ENCODE measurements at places on chromosomes 4 and X.

GRCh38 chr4:146154057-146154456 is 21.5 kb upstream of the LSM6 start:
- H3K27ac ChIP-seq: no peak overlapping the region
- no peak for DNase-seq
- no peaks in the 10 kb centered on the region for H3K36me3 ChIP-seq

GRCh38 chrX:25925946-25926345 is 212.2 kb upstream of the MAGEB18 start:
- H3K36me3 ChIP-seq: no peaks in the 10 kb centered on the region
- H3K4me1 ChIP-seq: no peaks in the 10 kb centered on the region
- no peak overlapping the region for H3K27ac ChIP-seq
- no peak for DNase-seq
- H3K27me3 ChIP-seq: no peaks in the 10 kb centered on the region
- H3K4me3 ChIP-seq: no peak overlapping the region

DNA sequence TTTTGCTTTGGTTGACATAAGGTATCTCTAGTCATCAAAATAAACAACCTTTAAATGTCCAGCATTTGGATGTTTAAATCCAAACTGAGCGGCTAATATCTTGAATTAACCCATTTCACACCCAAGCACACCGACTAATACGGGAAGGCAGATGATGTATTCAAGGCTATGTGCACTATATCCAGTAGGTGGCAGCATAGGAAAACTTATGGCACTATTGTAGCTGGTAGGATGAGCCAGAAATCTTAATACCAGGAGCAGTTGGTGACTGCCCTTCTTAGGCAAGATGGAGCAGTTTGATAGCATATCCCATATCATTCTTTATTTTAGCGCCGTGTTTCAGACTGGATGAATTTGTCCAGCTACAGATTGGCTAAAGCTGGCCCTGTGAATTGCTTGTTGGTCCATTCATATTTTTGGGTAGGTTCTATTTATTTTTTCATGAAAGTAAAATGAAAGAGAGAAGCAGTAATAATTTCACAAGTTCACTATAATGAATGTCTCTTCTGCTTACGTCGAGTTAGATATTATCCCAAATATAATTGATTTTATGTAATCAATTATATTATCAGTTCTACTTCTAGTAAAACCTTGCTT is 24.4 kb downstream of the UCHL1 start:
- H3K4me3 ChIP-seq: no peak overlapping the region
- no peaks in the 10 kb centered on the region for H3K27me3 ChIP-seq
- no peak overlapping the region for H3K27ac ChIP-seq
- no peaks in the 10 kb centered on the region for H3K4me1 ChIP-seq

DNA sequence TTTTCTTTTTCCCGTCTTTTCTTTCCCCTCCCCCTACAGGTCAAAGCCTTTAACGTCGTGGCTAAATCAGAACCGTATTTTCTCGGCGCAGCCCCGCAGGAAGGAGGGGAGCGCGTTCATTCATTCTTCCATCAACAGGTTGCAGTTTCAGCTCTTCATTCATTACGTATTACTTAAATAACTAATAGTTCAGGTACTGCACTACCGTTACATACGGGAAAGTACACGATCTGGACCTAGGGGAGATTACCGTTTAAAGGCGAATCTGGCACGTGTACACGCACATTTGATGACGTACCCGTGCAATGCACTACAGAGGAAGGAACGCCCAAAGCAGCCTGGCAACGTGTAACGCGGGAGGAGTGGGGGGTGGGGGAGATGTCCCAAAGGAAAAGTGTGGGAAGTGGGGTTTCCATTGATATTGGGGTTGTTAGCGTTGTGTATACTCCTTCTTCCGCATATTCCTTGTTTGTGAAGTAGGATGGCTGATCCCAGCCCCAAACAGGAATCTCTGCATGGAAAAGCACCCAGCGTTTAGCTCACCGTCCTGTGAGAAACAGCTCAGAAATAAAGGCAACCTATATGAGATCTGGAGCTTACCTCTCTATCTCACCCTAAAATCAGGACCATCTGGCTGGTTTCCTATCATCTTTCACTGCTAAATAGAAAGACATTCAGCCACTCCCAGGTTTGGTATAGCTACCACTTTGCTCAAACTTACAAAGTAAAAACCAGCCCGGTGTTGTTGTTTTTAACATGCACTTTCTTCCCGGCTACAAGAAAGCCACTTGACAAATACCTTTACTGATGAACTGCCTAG is 585 bp upstream of the SEC24D start:
- peaks cover 5% of the 10 kb centered on the region for H3K4me1 ChIP-seq
- H3K36me3 ChIP-seq: no peaks in the 10 kb centered on the region
- H3K27me3 ChIP-seq: no peaks in the 10 kb centered on the region
- peak; percentile 70 for DNase-seq
- H3K27ac ChIP-seq: peak overlapping the region; percentile 98

DNA sequence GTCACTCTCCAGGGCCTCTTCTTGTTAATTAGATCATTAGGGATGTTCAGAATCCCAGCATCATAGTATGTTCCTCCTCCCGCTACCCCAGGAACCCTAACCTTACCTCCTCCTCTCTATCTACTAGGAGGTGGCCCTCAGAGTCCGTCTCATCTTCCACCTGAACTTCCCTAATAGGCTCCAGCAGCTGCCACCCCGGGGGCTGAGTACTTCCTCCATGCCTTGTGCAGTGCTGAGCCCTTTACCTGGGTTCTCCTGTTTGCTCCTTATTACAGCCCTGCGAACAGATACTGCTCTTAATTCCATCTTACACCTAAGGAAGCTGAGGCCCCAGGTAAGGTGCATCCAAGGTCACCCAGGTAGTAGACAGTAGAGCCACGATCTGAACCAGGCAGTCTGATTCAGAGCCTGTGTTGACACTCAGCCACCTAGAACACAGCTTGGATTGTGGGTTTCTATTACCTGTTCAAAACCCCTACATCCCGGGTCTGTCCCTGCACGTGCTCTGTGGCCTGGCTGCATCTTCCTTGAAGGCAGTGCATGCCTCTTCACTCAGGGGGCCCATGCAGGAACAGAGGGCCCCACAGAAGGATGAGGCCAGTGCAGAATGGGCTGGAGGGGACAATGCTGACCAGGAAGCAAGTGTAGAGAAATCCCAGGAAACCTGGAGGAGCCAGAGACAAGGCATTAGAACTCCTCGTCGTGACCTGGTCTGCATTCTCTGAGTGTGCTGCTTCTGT is 51.4 kb upstream of the MSANTD1 start:
- DNase-seq: no peak
- H3K27ac ChIP-seq: no peak overlapping the region
- peaks cover 11% of the 10 kb centered on the region for H3K4me1 ChIP-seq
- H3K27me3 ChIP-seq: no peaks in the 10 kb centered on the region
- no peaks in the 10 kb centered on the region for H3K36me3 ChIP-seq

GRCh38 chr4:39626261-39626660 is 12.4 kb downstream of the SMIM14 start:
- no peaks in the 10 kb centered on the region for H3K36me3 ChIP-seq
- H3K27ac ChIP-seq: no peak overlapping the region
- H3K4me1 ChIP-seq: peaks cover 22% of the 10 kb centered on the region
- DNase-seq: no peak
- no peaks in the 10 kb centered on the region for H3K27me3 ChIP-seq
- H3K4me3 ChIP-seq: no peak overlapping the region

- H3K4me3 ChIP-seq: no peak overlapping the region
- no peaks in the 10 kb centered on the region for H3K4me1 ChIP-seq
- H3K27ac ChIP-seq: no peak overlapping the region
- no peaks in the 10 kb centered on the region for H3K27me3 ChIP-seq
- no peak for DNase-seq
Measured at GRCh38 chrX:155949098-155949497, 48.4 kb upstream of the IL9R start.

DNA sequence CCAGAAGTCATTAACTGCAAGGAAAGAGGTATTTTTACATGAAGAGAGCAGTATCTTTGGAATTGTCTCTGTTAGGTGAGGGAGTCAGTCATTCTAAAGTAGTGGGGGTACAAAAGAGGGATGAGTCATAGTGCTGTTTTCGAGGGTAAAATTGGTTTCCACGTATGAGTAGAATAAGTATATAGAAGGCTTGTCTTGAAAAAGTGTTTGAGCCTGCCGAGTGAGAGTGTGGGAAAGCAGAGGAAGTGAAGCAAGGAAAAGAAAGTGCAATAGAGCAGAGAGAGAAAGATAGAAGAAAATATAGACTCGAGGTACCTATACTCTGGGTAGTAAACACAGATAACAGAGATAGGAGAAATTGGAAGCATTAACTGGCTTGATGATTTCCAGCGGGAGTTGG is 696.4 kb downstream of the DMD start:
- DNase-seq: no peak
- H3K4me1 ChIP-seq: no peaks in the 10 kb centered on the region
- no peak overlapping the region for H3K4me3 ChIP-seq
- H3K27ac ChIP-seq: no peak overlapping the region
- H3K36me3 ChIP-seq: no peaks in the 10 kb centered on the region
- no peaks in the 10 kb centered on the region for H3K27me3 ChIP-seq

- H3K4me3 ChIP-seq: no peak overlapping the region
- H3K27ac ChIP-seq: no peak overlapping the region
- H3K27me3 ChIP-seq: no peaks in the 10 kb centered on the region
- peaks cover 16% of the 10 kb centered on the region for H3K4me1 ChIP-seq
- DNase-seq: no peak
- H3K36me3 ChIP-seq: no peaks in the 10 kb centered on the region
Measured at GRCh38 chr4:23333946-23334878, 555.6 kb downstream of the PPARGC1A start.

DNA sequence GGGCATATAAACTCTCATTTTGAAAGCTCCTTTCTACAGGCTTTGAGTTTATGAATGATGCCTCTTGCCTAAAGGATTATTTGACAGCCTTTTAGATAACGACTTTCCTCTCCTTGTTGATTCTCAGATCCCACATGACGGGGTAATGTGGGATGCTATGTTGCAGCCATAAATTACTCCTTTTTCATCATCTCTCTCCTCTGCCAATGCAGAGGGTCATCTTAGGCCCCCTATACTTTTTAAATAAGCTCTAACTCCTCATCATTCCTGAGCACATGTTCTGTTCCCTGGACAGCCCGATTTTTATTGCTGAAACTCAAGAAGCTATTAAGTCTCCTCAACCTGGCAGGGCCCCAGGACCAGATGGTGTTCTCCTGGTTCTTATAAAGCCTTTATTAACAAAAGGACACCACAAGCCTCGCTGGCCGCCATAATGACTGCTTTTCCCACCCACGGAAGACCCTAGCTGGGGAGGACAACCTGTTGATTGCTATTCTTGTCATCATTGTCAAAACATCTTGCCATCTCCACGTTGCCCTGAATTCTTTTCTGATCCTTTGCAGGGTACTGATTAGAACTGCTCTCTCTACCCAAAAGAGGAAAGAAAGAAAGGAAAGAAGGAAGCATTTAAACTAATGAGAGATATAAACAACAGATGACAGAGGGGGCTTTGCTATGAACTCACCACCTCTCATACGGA is 150.7 kb downstream of the DHX15 start:
- no peaks in the 10 kb centered on the region for H3K36me3 ChIP-seq
- H3K4me1 ChIP-seq: no peaks in the 10 kb centered on the region
- no peak for DNase-seq
- no peaks in the 10 kb centered on the region for H3K27me3 ChIP-seq
- H3K27ac ChIP-seq: no peak overlapping the region
- H3K4me3 ChIP-seq: no peak overlapping the region

DNA sequence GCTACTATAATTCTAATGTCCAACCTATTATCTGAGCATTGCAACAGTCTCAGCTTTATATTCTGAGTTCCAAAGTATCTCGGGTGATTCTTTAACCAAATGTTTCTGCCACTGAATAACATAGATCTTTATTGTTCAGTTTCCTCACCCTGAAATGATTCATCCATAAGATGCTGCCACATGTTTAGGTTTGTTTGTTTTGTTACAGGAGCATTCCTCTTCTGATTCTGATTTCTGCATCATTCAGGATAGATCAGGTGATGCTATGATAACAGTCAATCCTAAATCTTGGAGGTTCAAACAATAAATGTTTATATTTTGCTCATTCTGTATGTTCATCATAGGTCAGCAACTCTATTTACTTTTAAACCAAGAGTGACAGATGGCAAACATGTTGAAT is 927.6 kb downstream of the PCDH7 start:
- no peaks in the 10 kb centered on the region for H3K36me3 ChIP-seq
- no peak overlapping the region for H3K4me3 ChIP-seq
- no peaks in the 10 kb centered on the region for H3K27me3 ChIP-seq
